ENCODE measurements at places on chromosomes 6 and 20.

- no peak for DNase-seq
These were observed 56.3 kb upstream of the EYA4 start for GRCh38 chr6:133184798-133185372.

DNA sequence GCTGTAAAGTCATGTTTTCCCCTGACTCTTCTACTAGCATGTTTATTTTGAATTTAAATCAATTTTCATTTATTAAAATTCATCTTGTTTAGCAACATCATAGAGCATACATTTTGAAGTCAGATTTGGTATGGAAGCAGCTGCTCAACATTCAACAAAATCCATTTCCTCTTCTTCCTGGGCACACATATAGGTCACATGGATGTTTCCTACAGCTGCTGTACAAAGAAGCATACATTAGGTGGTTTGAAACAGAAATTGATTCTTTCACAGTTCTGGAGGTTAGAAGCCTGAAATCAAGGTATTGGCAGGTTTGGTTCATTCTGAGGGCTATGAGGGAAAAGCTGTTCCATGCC is 495.2 kb downstream of the RFPL4B start:
- no peak for DNase-seq

- no peak for DNase-seq
These were observed 2.3 kb downstream of the ZBTB2 start for GRCh38 chr6:151388997-151389617.

GRCh38 chr6:11393713-11394627 is 143.6 kb upstream of the TMEM170B start:
- no peak for DNase-seq

DNA sequence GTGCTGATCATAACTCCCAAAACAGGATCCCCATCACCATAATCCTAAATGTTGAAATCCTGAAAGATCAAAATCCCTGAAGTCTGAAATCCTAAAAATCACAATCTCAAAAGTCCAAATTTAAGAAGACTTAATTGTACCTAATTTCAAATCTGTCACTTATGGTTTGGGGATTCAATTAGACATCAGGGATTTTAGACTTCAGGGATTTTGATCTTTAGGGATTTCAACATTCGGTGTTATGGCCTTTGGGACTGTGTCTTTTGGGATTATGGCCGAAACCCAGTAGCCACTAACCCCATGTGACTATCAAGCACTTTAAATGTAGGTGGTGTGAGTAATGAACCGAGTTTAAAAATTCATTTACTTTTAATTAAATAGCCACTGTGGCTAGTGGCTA is 21.7 kb upstream of the AVP start:
- no peak for DNase-seq

- no peak for DNase-seq
These were observed 127.8 kb downstream of the SOD2 start for GRCh38 chr6:159565181-159565710.

All from stimulated activated CD8-positive, alpha-beta memory T cell treated with anti-CD3 and anti-CD28 coated beads, Interleukin-4, amount 100 ng/mL, for 4 hours (primary cell).